ENCODE measurements at places on chromosomes 2 and 18.

DNA sequence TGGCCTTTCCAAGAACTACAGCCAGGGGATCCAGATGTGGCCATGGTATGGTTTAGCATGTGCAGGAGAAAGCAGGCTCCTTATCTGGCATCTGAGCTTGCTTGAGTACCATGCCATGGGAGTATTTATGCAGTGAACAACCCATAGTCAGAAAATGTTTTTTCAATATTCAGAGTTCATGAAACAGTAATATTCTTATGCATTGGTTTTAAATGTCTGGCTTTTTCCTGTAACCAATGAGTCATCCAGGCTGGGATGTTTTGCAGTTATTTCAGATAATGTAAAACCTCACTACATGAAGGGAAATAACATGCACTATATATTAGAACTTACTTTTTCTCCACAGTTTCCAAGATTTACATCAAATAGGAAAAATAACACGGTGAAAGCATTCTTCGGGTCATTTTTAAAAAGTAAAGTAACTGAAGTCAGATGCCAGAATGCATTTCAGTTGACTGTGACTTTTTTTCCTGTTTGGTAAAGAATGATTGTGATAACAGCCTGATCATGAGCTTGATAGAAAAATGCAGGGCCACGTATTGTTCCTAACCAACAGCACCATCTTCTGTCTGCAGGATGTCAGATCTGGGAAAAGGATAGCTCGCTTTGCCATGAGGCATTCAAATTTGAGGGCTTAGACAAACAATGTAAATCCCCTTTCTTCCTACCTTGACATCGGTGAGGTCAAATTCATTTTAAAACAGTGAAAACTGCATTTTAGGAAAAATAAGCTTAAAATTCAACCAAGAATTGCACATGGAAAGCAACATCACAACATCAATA is 152.8 kb downstream of the DSC3 start:
- no peak for DNase-seq

DNA sequence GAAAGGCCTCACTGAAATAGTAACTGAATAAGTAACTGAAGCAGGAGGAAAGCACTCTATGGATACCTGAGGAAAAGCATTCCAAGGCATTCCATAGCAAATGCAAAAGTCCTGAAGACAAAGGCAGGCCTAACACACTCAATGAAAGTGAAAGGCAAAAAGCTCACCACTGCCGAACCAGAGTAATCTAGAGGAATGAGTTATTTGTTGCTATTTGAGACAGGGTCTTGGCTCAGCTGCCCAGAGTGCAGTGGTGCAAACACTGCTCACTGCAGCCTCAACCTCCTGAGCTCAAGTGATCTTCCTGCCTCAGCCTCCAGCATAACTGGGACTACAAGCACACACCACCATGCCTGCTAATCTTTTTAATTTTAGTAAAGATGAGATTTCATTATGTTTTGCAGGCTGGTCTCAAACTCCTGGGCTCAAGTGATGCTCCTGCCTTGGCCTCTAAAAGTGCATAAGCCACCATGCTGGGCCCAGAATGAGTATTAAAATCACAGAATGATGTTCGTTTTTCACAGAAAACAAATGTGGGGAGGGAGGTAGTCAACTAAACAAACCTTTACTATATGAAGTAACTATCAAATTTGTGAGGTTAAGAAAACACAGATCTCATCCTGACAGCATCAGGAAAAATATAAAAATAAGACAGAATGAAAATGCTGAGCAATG is 17.9 kb downstream of the PIAS2 start:
- no peak for DNase-seq

DNA sequence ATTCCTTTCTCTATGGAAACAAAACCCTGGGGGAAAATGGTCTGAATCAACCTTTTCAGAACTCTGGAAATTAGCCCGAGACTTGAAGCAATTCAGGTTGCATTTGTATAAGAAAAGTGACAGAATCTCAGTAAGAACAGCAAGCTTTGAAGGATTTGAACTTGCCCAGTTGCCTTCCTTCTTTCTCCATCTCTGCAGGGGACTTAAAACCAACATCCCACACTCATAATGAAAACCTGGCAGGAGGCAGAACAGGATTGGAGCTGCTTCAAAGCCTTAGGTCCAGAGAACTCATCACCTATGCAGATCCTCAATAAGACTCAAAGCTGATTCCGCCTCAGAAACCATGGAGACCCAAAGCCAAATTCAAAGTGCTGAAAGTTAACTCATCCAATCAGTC is 790.5 kb upstream of the ID2 start:
- DNase-seq = no peak

DNA sequence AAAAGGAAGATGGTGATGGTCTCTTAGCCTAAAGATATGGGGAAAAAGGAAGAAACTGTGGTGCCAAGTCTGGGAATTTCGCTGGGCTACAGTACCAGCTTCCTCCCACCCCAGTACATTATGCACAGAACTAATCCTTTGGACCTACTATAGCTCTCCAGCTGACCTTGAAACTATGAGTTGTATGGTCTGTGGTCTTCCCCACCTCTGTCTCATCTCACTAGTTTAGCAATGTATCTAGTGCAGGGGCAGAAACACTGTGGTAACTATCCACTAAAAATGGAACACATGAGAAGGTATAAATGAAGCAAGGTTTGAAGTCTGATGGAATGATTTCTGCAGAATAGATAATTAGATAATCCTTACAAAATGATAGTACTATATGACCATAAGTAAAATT is 190.4 kb upstream of the CCDC150 start:
- DNase-seq = no peak

DNA sequence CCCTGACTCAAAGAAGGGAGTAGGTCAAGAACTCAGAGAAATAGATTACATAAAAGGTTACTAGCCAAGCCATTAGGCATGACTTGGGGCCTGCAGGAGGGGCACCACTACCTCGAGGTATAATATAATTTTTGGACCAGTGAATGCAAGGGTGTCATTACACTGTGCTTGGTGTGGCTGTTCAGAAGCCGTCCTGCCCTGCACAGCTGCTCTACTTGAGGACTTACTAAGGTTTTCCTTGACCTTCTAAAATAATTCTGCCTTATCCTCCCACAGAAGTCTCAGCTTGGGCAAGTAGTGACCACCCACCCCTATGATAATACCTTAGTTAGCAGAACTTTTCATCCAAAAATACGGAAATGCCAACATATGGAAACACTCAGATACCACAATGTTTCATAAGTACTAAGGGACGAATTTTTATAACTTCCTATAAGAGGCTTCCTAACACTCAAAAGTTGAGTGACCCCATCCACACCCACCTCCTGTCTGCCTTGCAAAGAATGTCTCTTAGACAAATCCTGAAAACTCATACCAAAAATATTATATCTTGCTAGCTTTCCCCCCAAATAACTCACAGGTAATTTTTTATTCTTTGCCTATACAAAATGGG is 17.7 kb upstream of the ATG16L1 start:
- DNase-seq = no peak

DNA sequence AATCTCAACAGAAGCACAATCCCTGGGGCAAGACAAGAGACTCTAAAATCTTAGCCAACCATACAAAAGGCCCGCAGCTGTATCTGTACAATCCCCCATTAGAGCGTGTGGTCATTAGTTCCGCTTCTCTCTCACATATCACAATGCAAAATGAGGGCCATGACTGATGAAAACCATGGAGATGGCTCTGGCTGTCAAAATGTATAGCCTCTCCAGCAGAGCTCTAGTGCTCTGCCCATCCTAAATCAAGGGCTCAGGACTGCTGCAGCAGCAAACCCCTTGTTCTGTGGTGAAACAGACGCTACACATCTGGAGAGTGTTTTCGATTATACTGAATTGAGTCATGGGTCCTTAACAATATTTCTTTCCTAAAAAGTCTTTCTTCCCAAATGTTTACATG is 221.0 kb downstream of the PID1 start:
- DNase-seq = no peak

DNA sequence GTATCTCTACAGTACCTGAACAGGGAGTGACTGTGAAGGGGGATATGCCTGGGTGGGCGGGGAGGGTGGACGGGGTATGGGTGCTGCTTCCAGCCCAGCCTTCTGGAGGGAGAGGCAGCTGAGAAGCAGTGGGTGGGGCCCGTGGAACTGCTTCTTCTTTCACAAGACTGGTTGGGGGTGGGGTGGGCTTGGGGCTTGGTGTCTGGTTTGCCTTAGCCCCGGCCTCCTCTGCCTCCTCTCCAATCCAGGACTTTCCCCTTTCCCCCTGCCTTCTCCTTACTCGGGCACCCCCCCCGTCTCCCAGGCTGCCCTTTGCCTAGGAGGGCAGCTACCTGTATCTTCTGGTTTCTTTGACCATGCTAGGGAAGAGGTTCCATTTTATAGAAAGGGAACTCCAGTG is 233.4 kb downstream of the DYSF start:
- no peak for DNase-seq
